T follicular helper cell (primary cell): ENCODE measurements at places on chromosomes 6 and 20.
A peak's percentile ranks its signal among the peaks of the same experiment; 100 is the strongest.

DNA sequence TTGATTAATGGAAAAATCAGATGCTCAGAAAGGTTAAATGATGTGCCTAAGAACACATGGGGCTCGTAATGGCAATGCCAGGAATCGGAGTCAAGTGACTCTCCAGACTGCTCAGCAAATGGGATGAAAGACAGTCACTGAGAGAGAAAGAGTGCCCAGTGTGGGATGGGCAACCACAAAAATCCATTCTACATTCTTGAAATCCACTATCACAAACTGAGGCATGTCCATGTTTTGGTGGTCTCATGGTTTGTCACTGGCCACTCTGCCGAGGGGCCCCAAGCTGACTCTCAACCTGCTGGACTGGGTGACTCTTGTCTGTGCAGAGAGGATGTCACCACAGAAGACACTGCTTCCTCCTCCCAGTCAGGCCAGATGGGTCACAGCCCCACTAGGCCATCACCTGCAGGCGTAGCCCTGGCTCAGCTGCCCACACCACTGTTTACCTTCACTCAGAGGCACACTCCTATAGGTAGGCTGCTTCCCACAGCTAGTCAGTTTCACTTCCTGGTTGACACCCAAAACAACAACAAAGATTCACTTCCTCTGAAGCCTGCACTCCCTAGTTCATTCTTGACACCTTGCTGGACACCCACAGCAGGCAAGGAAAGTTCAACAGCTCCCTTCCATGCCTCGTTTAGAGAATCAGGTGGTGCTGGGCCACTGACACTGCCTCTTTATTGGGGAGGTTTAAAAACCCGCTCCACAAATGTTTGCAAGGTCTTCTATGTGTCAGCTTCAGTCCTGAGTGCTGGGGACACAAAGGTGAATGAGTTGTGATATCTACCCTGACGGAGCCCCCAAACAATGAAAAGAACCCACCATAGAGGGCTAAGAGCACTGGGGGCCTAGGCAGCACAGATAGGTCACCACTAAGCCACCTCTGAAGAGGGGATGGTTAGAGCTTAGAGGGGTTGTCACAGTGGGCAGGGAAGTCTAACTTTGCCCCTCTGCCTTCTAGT lies 21.7 kb downstream of the MAP1LC3A start:
- DNase-seq: no peak

GRCh38 chr6:163941624-163941976 lies 527.1 kb downstream of the QKI start:
- no peak for DNase-seq

GRCh38 chr6:150599199-150600009 lies at the start of gene PLEKHG1:
Gene PLEKHG1, plus strand, starts transcription at chr6:150599885. Its CDS starts 133,797 bp downstream, at chr6:150733682.
- peak; percentile 24 for DNase-seq

GRCh38 chr6:143939364-143939763 lies 68.7 kb downstream of the PLAGL1 start:
- no peak for DNase-seq

- no peak for DNase-seq
Observed at GRCh38 chr6:105874835-105875626, 211.1 kb upstream of the PRDM1 start.
